ENCODE measurements at places on chromosomes 7 and 10. TPM values are rescaled to one million over a fixed set of nuclear protein-coding genes. Genes with fewer than 3 reads are reported as not detected.

- no peak overlapping the region for H3K27ac ChIP-seq
- H3K27me3 ChIP-seq, result no peaks in the 10 kb centered on the region
- H3K36me3 ChIP-seq, result no peaks in the 10 kb centered on the region
- peaks cover 31% of the 10 kb centered on the region for H3K4me1 ChIP-seq
- H3K4me3 ChIP-seq, result no peak overlapping the region
- no peak for DNase-seq
Measured at GRCh38 chr10:110858297-110858934, 13.3 kb upstream of the PDCD4 start.

- peaks cover 39% of the 10 kb centered on the region for H3K27me3 ChIP-seq
- peaks cover 3% of the 10 kb centered on the region for H3K4me1 ChIP-seq
- H3K4me3 ChIP-seq, result no peak overlapping the region
- H3K27ac ChIP-seq, result no peak overlapping the region
- DNase-seq, result no peak
- no peaks in the 10 kb centered on the region for H3K36me3 ChIP-seq
Measured at GRCh38 chr10:86630079-86630478, 24.3 kb upstream of the OPN4 start.

Gene MRPS24
- total RNA-seq, result 109 TPM

DNA sequence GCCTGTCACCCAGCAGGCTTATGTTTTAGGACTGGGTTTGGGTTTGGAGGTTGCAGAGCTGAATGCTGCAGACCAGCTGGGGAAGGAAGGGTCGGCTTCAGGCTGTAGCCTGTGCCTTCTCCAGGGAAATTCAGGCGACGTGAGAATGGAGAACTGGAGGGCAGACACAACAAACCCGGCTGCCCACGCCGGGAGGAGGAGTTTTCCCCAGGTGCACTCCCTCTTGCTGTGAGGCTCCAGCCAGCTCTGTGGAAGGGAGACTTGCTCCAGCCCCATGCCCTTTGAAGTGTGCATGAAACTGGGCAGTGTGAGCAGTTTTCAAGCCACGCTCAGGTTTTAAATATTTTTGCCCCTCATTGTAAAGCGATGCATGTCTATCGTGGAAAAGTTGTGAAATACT lies 279.1 kb downstream of the CCSER2 start:
- no peak for DNase-seq
- no peaks in the 10 kb centered on the region for H3K36me3 ChIP-seq
- peaks cover 41% of the 10 kb centered on the region for H3K27me3 ChIP-seq
- H3K4me1 ChIP-seq, result no peaks in the 10 kb centered on the region
- no peak overlapping the region for H3K4me3 ChIP-seq

- no peaks in the 10 kb centered on the region for H3K4me1 ChIP-seq
- DNase-seq, result no peak
- H3K27me3 ChIP-seq, result no peaks in the 10 kb centered on the region
Measured at GRCh38 chr7:94605031-94605430, 50.9 kb downstream of the SGCE start.

- DNase-seq, result no peak
- H3K4me3 ChIP-seq, result no peak overlapping the region
- H3K4me1 ChIP-seq, result no peaks in the 10 kb centered on the region
- no peaks in the 10 kb centered on the region for H3K27me3 ChIP-seq
- no peak overlapping the region for H3K27ac ChIP-seq
Measured at GRCh38 chr10:44662051-44662450, 249.1 kb upstream of the TMEM72 start.

GRCh38 chr7:109964780-109965179 lies 1126.1 kb upstream of the LRRN3 start:
- H3K4me3 ChIP-seq, result no peak overlapping the region
- H3K27ac ChIP-seq, result no peak overlapping the region
- no peaks in the 10 kb centered on the region for H3K36me3 ChIP-seq
- no peaks in the 10 kb centered on the region for H3K4me1 ChIP-seq
- H3K27me3 ChIP-seq, result no peaks in the 10 kb centered on the region

Gene AZGP1
- 0.52 TPM for total RNA-seq

All from neural crest cell (in vitro differentiated cells).